ENCODE measurements at places on chromosomes 5 and 9. TPM values are rescaled to one million over a fixed set of nuclear protein-coding genes. Genes with fewer than 3 reads are reported as not detected.

GRCh38 chr5:80204808-80205614 is 50.8 kb downstream of the SERINC5 start:
- H3K27ac ChIP-seq: no peak overlapping the region
- no peaks in the 10 kb centered on the region for H3K36me3 ChIP-seq
- H3K4me1 ChIP-seq: no peaks in the 10 kb centered on the region
- H3K4me3 ChIP-seq: no peak overlapping the region
- no peak for DNase-seq

- no peaks in the 10 kb centered on the region for H3K27me3 ChIP-seq
- H3K27ac ChIP-seq: no peak overlapping the region
- H3K36me3 ChIP-seq: no peaks in the 10 kb centered on the region
- no peak overlapping the region for H3K4me3 ChIP-seq
These were observed 25.9 kb upstream of the CACNA1B start for GRCh38 chr9:137851516-137852267.

DNA sequence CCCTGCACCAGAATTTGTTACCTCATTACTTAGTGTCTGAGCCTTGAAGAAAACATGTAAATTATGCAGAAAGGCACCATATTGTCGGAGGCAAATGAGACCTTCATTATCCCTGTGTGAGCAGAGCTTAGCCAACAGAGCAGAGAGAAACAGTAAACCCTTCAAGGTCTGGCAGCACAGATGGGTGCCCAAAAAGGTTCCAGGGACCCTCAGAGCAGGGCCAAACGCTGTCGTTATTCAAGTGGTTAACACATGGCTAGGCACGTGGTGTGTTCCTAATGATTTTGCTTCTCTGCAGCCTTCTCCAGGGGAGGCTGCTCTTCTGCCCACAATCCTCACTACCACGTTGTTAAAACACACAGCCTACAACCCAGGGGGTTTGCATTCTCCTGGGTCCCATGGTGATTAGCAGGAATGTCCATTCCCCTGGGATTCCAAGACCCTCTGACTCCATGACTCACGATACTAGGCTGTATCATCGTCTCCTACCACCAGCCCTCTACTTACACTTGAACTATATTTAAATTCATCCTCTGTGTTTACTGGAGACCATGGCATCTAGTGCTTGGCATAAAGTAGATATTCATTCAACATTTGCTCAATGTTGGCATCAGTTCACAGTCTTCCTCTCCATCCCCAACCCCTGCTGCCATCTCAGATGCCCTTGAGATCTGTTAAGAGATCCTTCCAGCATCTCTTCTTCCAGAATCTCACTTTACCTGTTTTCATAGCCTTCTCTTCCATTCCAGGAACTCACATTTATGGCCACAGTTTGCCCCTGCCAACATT is 174.5 kb upstream of the RAD23B start:
- no peaks in the 10 kb centered on the region for H3K4me1 ChIP-seq
- no peak for DNase-seq
- no peaks in the 10 kb centered on the region for H3K36me3 ChIP-seq
- H3K4me3 ChIP-seq: no peak overlapping the region
- no peak overlapping the region for H3K27ac ChIP-seq

DNA sequence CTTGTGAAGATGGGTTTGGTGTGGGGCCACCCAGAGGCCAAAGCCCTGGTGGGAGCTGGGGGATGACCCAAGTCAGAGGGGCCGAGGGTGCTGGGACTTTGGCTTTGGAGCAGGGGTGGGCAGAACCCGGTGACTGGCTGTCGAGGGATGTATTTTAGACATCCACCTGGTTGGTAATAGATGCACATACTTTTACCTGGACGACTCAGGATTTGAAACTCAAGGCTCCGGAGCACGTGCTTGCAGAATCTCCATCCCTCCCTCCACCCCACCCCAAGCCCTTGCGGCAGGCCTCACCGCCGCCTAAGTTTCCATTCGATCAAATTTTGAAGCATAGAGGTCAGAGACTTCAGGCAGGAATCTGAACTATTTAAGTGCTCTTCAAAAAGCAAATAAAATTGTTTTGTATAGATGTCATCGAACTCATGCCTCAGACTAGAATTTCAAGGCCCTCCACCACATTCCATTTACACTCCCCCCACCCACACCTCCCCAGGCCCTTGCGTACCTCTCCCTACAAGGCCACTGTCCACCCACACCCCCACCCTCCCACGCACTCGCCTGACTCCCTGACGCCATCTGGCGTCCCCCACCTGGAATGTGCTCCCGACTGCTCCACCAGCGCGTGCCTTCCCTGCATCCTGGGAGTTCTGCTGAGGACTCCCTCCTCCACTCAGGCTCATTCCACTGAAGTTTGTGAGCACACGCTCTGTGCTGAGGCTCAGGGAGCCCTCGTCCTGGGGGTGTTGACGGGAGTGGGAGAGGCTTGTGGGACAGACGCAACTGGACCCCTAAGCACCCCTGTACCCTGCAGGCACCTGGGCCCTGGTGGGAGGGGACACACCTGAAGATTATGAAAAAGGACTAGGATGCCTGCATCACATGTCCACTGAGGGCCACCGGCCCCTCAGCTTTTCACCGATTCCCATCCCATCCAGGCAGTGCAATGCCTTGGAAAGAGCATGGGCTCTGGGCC is 56.4 kb upstream of the RPL26L1 start:
- peaks cover 8% of the 10 kb centered on the region for H3K4me1 ChIP-seq
- peak overlapping the region; percentile 98 for H3K27ac ChIP-seq
- DNase-seq: peak; percentile 39
- no peaks in the 10 kb centered on the region for H3K27me3 ChIP-seq
- H3K4me3 ChIP-seq: no peak overlapping the region

GRCh38 chr5:169873642-169874041 is 106.7 kb downstream of the INSYN2B start:
- DNase-seq: no peak
- H3K36me3 ChIP-seq: no peaks in the 10 kb centered on the region
- no peaks in the 10 kb centered on the region for H3K27me3 ChIP-seq

DNA sequence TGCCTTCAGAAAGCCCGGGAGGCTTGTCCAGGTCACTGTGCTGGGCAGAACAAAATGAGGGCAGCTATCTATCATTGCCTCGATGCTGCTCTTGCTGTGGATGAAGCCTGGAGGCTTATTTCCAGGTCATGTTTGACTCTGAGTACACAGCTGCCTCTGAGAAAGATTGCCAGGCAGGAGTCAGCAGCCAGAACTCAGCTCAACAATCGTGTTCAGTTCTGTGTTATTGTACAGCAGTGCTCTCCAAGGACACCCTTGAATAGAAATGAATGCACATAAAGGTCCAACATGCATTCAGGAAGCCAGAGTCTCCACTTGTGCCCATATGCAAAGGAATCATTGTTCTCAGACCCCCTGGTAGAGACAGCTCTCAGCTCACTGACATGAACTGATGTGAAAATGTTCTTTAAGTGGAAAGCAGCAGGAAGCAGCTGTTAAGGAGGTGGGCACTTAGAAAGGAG is 61.7 kb upstream of the ZFR start:
- no peak overlapping the region for H3K4me3 ChIP-seq
- DNase-seq: no peak
- H3K27ac ChIP-seq: peak overlapping the region; percentile 31

GRCh38 chr5:57779383-57780223 is 297.0 kb upstream of the ACTBL2 start:
- H3K4me3 ChIP-seq: no peak overlapping the region
- DNase-seq: no peak
- H3K27ac ChIP-seq: no peak overlapping the region
- H3K36me3 ChIP-seq: no peaks in the 10 kb centered on the region

- no peaks in the 10 kb centered on the region for H3K27me3 ChIP-seq
- no peak overlapping the region for H3K27ac ChIP-seq
- peak; percentile 52 for DNase-seq
- no peaks in the 10 kb centered on the region for H3K36me3 ChIP-seq
These were observed 62.4 kb upstream of the UBAC1 start for GRCh38 chr9:136023410-136024225.

- H3K36me3 ChIP-seq: no peaks in the 10 kb centered on the region
- H3K4me1 ChIP-seq: peaks cover 5% of the 10 kb centered on the region
- no peak overlapping the region for H3K4me3 ChIP-seq
- no peak for DNase-seq
These were observed 19.4 kb downstream of the IPO11 start for GRCh38 chr5:62431735-62432620.

- no peaks in the 10 kb centered on the region for H3K27me3 ChIP-seq
- no peak overlapping the region for H3K4me3 ChIP-seq
- peak overlapping the region; percentile 39 for H3K27ac ChIP-seq
- H3K4me1 ChIP-seq: no peaks in the 10 kb centered on the region
These were observed 8.2 kb downstream of the COL27A1 start for GRCh38 chr9:114163517-114163951.

- no peaks in the 10 kb centered on the region for H3K36me3 ChIP-seq
- DNase-seq: no peak
- H3K4me1 ChIP-seq: no peaks in the 10 kb centered on the region
- H3K27ac ChIP-seq: peak overlapping the region; percentile 16
- H3K27me3 ChIP-seq: no peaks in the 10 kb centered on the region
These were observed 113.9 kb downstream of the DAB2IP start for GRCh38 chr9:121765021-121765950.

DNA sequence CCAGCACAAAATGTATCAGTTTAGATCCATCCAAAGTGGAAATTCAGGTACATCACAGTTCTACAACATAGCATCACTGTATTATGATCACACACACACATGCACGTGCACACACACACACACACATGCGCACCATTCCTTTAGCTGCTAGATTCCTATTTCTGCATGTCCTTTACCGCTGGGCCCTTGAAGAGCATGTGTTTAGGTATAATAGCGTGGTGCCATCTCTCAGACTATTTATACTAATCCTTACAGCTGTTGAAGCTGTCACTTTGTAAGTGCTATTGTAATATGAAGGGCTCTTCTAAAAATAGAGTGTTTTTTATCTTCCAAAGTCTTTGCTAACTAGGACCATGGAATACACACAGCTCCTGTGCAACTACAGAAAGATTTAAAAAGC is 308.8 kb upstream of the TRPC7 start:
- no peaks in the 10 kb centered on the region for H3K4me1 ChIP-seq
- H3K36me3 ChIP-seq: no peaks in the 10 kb centered on the region
- DNase-seq: no peak
- H3K27me3 ChIP-seq: no peaks in the 10 kb centered on the region

DNA sequence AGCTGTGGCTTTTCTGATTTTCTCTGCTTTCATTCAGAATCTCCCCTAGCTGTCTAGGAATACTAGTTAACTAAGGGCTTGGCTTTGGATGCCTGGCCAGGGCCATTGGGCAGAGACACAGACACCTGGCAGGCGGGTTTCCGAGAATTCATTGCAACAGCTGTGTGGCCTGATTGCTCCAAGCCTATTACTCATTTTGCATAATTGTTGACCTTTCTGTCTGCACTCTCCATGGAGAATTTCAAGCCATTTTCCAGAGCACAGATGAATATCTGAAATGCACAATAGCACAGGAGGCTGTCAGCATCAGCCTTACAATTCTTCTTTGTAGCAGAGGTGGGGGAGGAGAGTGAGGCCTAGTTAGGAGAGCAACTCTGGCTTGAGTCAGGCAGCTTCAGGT is 310.5 kb downstream of the DMAC1 start:
- no peak overlapping the region for H3K27ac ChIP-seq
- no peaks in the 10 kb centered on the region for H3K36me3 ChIP-seq

- H3K27me3 ChIP-seq: no peaks in the 10 kb centered on the region
- DNase-seq: peak; percentile 58
- H3K4me3 ChIP-seq: no peak overlapping the region
- H3K4me1 ChIP-seq: peaks cover 30% of the 10 kb centered on the region
These were observed 42.8 kb downstream of the NFIB start for GRCh38 chr9:14271093-14271673.

GRCh38 chr9:694403-695154 is 146.9 kb upstream of the DMRT1 start:
- no peak for DNase-seq
- H3K36me3 ChIP-seq: no peaks in the 10 kb centered on the region
- H3K4me3 ChIP-seq: peak overlapping the region; percentile 11

GRCh38 chr9:89274838-89275237 is 36.2 kb upstream of the CKS2 start:
- H3K27ac ChIP-seq: no peak overlapping the region
- H3K4me1 ChIP-seq: no peaks in the 10 kb centered on the region
- no peaks in the 10 kb centered on the region for H3K36me3 ChIP-seq
- DNase-seq: no peak

GRCh38 chr9:69357821-69358220 is 32.8 kb downstream of the ENTREP1 start:
- no peaks in the 10 kb centered on the region for H3K36me3 ChIP-seq
- no peaks in the 10 kb centered on the region for H3K27me3 ChIP-seq
- no peaks in the 10 kb centered on the region for H3K4me1 ChIP-seq
- H3K4me3 ChIP-seq: no peak overlapping the region
- no peak overlapping the region for H3K27ac ChIP-seq

- no peak overlapping the region for H3K4me3 ChIP-seq
- H3K27me3 ChIP-seq: no peaks in the 10 kb centered on the region
- H3K27ac ChIP-seq: peak overlapping the region; percentile 67
- DNase-seq: no peak
- peaks cover 28% of the 10 kb centered on the region for H3K4me1 ChIP-seq
- H3K36me3 ChIP-seq: no peaks in the 10 kb centered on the region
These were observed 60.9 kb upstream of the IL17B start for GRCh38 chr5:149439899-149440542.

DNA sequence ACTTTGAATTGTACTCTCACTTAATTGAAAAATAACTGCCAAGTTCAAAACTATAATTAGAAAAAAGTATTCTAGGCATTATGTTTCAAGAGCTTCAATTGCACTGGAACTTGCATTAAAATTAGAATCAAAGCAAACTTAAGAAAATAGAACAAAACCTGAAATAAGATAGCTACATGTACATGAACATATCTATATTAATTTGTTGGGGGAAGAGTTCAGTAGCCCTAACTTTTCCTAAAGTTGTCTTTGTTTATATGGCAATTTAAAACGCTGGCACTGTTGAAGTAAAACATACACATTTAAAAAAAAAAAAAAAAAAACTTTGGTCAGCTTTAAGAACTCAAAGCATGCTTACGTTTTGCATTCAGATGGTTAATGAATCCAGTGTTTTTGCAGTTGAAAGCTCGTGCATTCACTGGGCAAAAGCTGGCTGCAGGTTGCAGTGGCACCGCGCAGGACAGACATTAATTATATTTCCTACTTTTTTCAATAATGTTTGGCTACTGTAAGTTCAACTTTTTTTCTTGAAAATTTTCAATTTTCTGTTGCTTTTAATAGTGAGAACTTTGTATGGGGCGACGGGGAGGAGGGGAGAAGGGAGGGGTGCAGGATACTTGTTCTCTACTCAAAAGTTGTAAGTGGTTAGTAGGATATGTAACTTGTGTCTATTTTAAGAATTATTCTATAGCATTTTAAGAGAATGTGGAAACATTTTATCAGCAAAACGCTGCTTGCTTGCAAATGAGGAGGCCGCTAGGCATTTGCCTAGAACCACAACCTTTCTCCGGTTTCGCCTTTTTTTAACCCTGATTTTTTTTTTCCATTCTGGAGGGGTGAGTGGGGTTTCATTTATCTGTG is 3.9 kb downstream of the NR2F1 start:
- peaks cover 22% of the 10 kb centered on the region for H3K4me1 ChIP-seq
- peaks cover 15% of the 10 kb centered on the region for H3K27me3 ChIP-seq
- H3K36me3 ChIP-seq: no peaks in the 10 kb centered on the region
- DNase-seq: no peak

TAF11L10 gene
- total RNA-seq: not detected

ROPN1L gene
- 1.7 TPM for total RNA-seq

LRRC70 gene
- 5.0 TPM for total RNA-seq

DRD1 gene
- 0.13 TPM for total RNA-seq

SERF1A gene
- 9.5 TPM for total RNA-seq

PRRC2B gene
- total RNA-seq: 140 TPM

TGFBR1 gene
- total RNA-seq: 14.4 TPM

MACROH2A1 gene
- 489 TPM for total RNA-seq

ZNF354C gene
- total RNA-seq: 5.8 TPM

NR4A3 gene
- 0.54 TPM for total RNA-seq

GCNT4 gene
- total RNA-seq: 17.2 TPM

CDKN2A gene
- 12.9 TPM for total RNA-seq

CCDC180 gene
- total RNA-seq: 2.9 TPM
